ENCODE measurements at places on chromosomes 6 and 20.

DNA sequence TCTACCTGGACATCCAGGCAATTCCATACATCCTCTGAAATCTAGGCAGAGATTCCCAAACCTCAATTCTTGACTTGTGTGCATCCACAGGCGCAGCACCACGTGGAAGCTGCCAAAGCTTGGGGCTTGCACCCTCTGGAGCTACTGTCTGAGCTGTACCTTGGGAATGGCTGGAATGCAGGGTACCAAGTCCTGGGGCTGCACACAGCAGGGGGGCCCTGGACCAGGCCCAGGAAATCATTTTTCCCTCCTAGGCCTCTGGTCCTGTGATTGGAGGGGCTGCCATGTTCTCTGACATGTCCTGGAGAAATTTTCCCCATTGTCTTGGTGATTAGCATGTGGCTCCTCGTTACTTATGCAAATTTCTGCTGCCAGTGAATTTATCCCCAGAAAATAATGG is 391.9 kb upstream of the CHD6 start:
- no peak for DNase-seq

DNA sequence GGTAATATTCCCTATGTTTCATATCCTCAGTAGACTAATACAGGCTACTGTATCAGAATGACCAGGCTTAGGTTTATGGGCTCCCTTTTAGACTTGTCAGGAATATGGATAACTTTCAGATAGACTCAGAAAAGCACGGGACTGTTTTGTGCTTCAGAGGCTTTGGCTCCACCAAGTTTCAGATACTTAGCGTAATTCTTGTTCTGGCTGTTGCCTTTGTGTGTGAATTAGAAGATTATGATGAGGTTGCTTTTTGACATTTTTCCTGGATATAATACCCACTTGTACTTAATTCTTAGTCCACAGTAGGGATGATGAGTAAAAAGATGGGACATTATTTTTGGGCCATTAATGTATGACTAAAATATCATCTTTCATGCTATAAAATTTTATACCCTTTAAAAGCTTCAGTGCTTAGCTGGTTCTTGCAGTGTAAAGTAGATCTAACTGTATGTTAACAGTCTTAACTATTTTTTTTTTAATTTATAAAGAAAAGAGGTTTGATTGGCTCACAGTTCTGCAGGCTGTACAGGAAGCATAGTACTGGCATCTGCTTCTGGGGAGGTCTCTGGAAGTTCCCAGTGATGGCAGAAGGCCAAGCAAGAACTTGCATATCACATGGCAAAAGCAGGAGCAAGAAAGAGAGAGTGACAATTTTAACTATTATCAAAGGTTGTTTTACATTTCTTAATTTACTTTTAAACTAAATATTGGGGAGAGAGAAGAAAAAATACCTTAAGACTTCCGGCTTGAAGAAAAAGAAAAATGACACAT is 120.7 kb downstream of the ZFAND3 start:
- DNase-seq: peak; percentile 50

GRCh38 chr6:158184608-158185007 is 16.5 kb downstream of the GTF2H5 start:
- DNase-seq: no peak

DNA sequence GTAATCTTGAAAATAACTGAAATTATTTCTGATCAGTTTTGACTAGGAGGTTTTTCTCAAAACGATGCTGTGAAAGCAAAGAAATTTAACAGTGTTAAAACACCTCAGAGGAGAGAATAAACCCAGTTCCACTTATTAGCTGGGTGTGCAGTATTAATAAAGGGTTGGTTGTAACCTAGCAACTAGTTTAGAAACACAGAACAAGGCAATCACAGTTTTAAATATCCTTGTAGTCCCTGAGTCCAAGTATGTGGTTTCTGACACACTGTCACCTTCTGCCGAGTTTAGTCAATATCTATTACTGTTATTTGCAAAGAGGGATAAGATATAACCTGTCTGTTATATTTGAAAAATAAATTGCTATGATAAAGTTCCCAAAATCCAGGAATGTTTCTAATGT is 70.2 kb upstream of the INSM1 start:
- DNase-seq: no peak

GRCh38 chr6:161232010-161232409 is 41.9 kb downstream of the AGPAT4 start:
- DNase-seq: no peak

DNA sequence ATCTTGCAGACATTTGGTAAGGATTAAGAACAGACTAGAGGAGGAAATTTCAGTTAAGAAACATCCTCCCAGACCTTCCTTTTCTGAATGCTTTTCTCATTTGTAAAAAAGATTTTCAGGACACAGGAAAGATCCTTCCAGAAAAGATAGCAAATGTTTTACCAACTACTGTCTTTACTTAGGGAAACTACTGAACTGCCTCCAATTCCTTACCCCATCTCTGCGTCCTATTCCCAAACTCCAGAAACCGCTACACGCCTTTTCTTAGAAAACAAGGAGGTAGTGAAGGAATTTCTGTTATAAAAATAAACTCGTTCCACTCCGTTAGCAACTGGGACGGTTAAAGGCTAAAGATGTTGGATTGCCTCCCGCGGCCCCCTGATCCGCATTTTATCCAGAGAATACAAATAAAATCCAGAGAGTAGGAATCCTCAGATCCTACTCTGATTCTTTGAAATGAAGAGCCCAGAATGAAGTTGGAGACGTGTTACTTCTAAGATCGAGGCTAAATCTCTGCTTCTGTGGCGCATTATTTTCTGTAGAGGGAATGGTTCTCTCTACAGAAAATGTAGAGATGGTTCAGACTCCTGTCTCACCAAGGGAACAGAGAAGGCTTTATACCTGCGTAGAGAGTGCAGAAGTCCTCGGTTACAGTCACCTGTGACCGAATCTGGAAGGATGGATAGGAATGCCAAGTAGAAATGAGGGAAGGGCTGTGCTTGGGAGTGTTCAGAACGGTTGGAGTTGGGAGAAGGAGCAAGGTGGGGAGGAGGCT is 133.0 kb downstream of the GPX5 start:
- DNase-seq: peak; percentile 23

DNA sequence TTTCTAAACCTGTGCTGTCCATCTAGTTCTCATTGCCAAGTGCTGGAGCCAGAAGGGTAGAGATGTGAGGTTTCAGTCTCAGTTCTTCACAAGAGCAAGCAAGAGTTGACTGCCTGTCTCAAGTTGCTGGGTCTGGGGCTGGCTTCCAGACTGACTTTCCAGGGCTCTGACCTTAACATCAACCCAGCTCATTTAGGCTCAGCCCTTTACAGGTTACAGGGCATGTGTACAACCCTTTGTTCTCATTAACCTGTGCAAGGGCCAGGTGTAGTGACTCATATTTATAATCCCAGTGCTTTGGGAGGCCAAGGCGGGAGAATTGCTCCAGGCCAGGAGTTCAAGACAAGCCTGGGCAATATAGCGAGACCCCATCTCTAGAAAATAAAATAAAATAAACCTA is 30.6 kb downstream of the FITM2 start:
- no peak for DNase-seq

- DNase-seq: no peak
These were observed 523 bp downstream of the TMEM30A start for GRCh38 chr6:75283907-75284631.

DNA sequence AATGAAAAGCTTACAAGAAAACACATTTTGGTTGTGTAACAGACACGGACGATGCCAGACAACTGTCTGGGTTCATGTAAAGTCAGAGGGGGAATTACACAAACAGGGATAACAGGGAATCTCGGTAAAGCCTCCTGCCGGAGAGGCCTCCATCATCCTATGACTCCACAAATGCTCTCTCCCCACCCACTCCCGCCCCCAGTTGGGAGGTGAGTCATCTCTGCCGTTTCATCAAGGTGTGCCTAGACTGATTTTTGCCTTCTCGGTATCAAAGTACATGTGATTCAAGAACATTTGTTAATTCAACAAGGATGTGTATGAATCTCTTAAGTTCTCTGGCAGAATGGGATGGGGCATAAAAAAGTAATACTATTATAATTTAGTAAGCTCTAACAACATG is 304.9 kb upstream of the PRDM1 start:
- peak; percentile 45 for DNase-seq

GRCh38 chr6:85975957-85976356 is 333.3 kb upstream of the SYNCRIP start:
- no peak for DNase-seq

- DNase-seq: peak; percentile 46
These were observed 990 bp downstream of the BPI start for GRCh38 chr20:38304845-38305447.

GRCh38 chr20:4159765-4160490 is 144.6 kb upstream of the RNF24 start:
- no peak for DNase-seq

DNA sequence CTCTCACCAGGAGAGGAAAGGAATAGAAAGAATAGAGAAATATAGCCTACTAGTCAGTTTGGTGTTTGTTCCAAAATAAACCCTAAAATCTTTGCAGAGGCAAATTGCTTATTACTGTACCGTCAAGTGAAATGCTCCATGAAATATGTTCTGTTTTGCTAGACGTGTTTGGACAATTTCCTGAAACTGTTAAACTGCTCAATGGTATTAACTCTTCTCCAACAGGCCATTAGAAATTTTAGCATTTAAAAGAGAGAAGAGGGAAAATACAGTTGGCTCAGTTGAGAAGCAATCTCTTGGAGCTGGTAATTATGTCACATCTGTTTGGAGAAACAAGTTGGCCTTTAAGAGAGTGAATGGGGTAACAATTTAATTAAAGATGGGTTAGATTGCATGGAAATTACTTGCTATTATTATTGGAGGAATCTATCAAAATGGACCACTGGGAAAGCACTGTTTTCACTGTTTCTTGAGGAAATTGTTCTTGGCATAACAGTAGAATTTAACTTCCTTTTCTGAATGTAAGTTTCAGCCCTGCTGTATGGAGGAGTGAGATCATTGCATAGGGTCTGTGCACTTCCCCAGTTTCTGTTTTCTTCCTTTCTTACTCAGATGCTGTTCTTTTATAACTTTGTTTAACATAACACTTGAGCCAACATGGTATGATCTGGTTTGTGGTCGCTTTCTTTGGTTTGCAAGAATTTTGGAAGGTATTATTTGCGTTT is 373.6 kb downstream of the PLCB1 start:
- no peak for DNase-seq

- peak; percentile 50 for DNase-seq
These were observed 25.1 kb upstream of the FAM8A1 start for GRCh38 chr6:17574866-17575560.

DNA sequence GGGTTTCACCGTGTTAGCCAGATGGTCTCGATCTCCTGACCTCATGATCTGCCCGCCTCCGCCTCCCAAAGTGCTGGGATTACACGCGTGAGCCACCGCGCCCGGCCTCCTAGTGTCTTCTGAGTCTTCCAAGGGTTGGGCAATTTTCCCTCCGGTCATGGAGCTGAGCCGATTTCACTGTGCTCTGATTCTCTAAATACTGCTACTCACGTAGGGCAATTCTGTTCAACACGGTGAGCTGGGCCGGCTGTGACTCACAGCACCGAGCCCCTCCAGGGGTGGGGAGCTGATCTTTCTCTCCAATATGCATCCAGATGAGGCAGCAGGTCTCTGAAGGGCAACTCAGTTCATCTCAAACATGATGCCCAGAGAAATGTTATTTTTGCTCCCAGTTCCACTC is 71.6 kb upstream of the CD93 start:
- DNase-seq: peak; percentile 98

DNA sequence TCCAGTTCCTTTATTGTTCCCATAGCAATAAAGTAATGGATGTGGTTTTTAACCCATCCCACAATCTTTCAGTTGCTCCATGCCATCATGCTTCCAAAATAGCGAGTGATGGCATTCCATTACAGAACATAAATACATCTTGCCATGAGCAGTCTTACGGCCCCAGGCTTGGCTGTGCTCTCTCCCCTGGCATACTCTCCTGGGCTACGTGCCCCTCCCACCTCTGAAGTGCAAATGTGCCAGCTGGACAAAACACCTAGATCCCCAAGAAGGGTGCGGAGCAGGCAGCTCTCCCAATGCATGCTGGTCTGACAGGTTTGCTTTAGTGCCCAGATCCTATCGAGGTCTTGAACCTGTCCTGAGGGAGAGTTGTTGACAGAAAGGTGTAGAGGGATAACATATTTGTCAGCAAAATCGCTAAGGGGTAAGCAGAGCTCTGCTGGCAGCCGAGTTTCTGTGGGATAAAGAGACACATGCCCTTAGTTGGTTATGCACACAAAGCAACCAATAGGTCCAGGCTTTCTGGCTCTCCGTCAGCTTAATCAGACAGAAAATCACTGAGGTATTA is 43.9 kb upstream of the PAX1 start:
- DNase-seq: no peak

GRCh38 chr6:118469468-118469867 is 78.6 kb upstream of the PLN start:
- no peak for DNase-seq

DNA sequence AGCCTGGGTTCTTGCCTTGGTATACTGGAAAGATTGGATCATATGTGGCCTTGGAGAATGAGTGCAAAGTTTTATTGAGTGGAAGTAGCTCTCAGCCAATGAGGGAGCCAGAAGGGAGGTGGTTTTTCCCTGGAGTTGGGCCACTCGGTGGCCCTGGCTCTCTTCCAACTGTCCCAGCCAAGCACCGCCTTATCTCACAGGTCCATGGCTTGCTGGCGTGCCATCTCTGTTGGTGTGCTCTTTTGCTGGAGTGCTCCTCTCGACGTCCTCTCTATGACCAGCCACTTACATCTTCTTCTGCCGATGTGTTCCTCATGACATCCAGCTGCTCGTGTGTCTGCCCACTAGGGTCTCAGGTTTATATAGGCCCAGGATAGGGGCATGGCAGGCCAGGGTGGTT is 505.9 kb upstream of the SYNCRIP start:
- no peak for DNase-seq

DNA sequence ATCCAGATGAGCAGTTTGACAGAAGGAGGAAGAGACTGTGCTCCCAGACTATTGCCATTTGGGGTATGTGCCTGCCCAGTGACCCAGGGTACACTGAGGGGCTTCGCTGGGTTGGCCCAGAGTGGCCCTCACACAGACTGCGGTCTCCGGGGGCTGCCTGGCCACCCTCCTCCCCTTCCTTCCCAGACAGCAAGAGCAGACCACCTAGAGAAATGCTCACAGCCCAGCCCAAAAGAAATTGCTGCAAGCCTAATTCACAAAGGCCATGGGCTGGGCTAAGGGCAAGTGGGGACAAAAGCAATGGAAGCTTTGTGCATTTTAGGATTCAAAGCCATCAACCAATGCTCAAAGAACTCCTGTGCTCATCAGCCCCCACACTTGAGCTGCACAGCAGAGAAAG is 277.6 kb downstream of the CDC5L start:
- no peak for DNase-seq

GRCh38 chr6:6236730-6237469 is 83.6 kb downstream of the F13A1 start:
- DNase-seq: no peak

- DNase-seq: no peak
These were observed 15.0 kb downstream of the CALHM6 start for GRCh38 chr6:116476002-116476678.

- DNase-seq: no peak
These were observed 5.1 kb downstream of the BTN2A2 start for GRCh38 chr6:26388014-26388413.

All from RPMI7951 (cell line).